Body of pancreas (tissue), 4 donors: ENCODE measurements at places on chromosomes 11 and 22. TPM values are rescaled to one million over a fixed set of nuclear protein-coding genes. Genes with fewer than 3 reads are reported as not detected.

- H3K4me3 ChIP-seq: no peak overlapping the region
- H3K4me1 ChIP-seq: no peaks in the 10 kb centered on the region
- no peak overlapping the region for H3K27ac ChIP-seq
- no peak for DNase-seq
- H3K36me3 ChIP-seq: no peaks in the 10 kb centered on the region
Measured at GRCh38 chr11:83115551-83115950, 41.4 kb upstream of the PCF11 start.

DNA sequence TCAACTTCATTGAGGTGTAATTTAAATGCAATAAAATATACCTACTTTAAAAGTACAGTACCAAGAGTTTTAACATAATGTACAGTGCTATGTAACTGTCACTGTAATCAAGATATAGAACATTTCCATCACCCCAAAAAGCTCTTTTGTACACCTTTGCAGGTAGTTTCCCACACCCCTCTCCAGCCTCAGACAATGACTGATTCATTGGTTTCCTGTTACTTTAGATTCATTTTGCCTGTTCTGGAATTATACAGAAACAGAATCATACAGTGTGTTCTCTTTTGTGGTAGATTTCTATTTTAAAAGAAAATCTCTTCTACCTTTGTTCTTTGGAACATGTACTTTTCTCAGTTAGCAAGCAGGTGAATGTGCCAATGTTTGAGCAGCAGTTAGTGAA, 38.2 kb downstream of the SHISA8 start:
- H3K4me3 ChIP-seq: no peak overlapping the region
- H3K36me3 ChIP-seq: peaks cover 28% of the 10 kb centered on the region
- H3K4me1 ChIP-seq: no peaks in the 10 kb centered on the region
- no peaks in the 10 kb centered on the region for H3K27me3 ChIP-seq

Gene CYP2D6
- 2.0 TPM for total RNA-seq

DNA sequence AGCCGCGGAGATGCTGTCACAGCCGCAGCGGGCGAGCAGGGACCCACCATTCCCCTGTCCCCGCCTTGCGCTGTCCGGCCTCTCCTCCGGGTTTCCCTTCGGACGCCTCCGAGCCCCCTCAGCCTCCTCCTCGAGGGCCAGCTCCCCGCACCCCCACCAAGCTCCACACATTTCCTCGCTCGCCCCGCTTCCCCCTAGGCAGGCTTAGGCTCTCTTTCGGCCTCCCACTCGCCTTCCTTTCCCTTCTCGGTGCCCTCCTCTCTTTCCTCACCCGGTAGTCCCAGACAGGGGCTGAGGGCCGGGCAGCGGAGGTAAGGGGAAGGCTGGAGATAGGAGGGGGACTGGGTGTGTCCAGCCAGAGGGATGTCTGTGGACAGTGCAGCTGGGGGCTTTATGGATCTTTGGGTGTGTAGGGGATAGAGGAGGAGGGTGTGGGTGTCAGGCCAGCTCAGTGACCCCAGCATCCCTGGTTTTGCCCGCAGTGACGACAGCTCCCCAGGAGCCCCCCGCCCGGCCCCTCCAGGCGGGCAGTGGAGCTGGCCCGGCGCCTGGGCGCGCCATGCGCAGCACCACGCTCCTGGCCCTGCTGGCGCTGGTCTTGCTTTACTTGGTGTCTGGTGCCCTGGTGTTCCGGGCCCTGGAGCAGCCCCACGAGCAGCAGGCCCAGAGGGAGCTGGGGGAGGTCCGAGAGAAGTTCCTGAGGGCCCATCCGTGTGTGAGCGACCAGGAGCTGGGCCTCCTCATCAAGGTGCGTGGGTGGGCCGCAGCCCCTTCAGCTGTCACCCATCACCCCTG, 1.6 kb downstream of the KCNK4 start:
- peaks cover 16% of the 10 kb centered on the region for H3K4me1 ChIP-seq
- H3K27ac ChIP-seq: no peak overlapping the region
- no peaks in the 10 kb centered on the region for H3K36me3 ChIP-seq

DNA sequence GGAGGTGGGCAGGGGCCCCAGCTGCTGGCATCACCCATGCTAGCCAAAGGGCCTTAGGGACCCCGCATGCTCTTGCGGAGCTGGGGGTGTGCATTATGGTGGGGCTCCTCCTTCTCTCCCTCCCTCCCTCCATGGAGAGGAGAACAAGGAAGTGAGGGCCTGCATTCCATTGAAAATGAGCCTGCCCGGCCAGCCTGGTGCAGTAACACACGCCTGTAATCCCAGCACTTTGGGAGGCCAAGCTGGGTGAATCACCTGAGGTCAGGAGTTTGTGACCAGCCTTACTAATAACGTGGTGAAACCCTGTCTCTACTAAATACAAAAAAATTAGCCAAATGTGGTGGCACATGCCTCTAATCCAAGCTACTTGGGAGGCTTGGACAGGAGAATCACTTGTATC, 22.4 kb downstream of the SNAP29 start:
- no peak overlapping the region for H3K4me3 ChIP-seq
- H3K27me3 ChIP-seq: no peaks in the 10 kb centered on the region

Gene MS4A6E
- total RNA-seq: not detected

Gene NPAS4
- total RNA-seq: not detected

DNA sequence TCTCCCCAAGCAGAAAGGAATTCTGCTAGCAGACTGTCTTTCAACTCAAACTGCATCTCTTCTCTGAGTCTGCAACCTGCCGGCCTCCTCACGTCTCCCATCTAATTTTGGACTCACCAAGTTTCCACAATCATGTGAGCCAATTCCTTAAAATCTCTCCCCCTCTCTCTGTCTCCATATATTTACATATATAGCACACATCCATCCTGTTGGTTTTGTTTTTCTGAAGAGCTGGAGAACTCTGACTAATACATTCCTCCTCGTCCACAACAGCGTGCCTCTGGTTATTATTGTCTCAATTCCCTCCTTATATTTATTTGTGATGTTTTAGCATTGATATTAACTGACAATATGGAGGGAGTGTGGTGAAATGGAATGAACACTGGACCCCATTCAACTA, 29.6 kb upstream of the FJX1 start:
- no peaks in the 10 kb centered on the region for H3K36me3 ChIP-seq
- H3K27ac ChIP-seq: no peak overlapping the region
- H3K27me3 ChIP-seq: no peaks in the 10 kb centered on the region

DNA sequence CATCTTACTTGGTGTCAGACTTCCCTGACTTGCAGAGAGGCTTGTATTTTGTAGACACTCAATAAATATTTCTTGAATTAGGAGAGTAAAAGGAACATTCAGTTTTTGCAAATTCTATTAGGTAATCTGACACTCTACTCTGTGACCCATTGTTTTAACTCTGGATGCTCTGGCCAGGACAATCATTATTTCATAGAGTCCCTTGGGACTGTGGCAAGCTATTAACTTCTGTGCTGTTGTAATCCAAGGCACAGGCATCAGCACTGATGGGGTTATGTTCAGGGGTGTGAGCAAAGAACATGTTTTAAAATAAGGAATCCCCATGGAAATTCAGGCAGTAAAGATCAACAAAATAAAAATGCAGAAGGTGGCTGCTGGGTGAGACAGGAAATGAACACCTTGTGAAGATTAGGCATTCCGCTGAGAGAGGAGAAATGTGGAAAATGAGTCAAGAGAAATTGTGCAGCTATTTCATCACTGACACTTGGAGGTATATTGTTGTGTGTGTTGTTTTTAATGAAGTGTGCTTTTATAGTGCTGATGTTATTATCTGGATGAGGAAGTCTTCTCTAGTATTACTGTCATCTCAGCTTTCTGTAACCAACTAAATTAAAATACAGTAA, 175.2 kb downstream of the WNT11 start:
- no peaks in the 10 kb centered on the region for H3K36me3 ChIP-seq
- H3K4me3 ChIP-seq: no peak overlapping the region
- H3K4me1 ChIP-seq: no peaks in the 10 kb centered on the region
- DNase-seq: no peak
- H3K27me3 ChIP-seq: no peaks in the 10 kb centered on the region

DNA sequence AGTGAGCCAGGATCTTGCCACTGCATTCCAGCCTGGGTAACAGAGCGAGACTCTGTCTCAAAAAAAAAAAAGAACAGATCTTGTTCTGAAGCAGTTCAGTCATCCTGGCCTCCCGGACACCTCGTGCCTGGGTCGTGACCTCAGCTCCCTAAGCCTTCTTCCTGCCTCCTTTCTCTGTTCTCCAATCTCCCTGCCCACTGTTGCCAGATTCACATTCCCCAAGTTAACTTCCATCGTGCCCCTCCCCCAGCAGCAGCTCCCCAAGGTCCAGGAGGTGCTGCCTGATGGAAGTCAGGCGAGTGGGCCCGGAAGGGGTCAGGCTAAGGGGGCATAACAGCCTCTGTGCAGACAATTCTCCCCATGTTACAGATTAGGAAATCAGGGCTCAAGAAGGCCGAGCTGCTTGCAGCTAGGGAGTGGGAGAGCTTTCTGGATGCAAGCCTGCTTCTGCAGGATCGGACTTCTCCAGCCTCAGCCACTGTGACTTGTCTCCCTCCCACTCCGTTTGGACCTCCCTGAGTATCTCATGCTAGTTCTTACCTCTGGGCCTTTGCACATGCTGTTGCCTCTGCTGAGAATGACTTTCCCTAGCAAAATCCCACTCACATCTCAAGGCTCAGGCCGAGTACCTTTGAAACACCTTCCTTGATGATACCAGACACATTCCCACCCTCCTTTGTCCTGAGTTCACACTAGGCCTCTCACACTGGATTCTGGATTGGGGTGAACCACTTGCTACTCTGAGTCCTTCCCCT, 14.3 kb upstream of the TMEM184B start:
- H3K36me3 ChIP-seq: peaks cover 3% of the 10 kb centered on the region
- H3K4me1 ChIP-seq: peaks cover 13% of the 10 kb centered on the region
- no peak overlapping the region for H3K27ac ChIP-seq
- H3K27me3 ChIP-seq: no peaks in the 10 kb centered on the region
- no peak for DNase-seq
- H3K4me3 ChIP-seq: no peak overlapping the region

GRCh38 chr11:126304457-126305075, 706 bp downstream of the DCPS start:
- peak overlapping the region; percentile 88 for H3K27ac ChIP-seq
- H3K4me1 ChIP-seq: peaks cover 19% of the 10 kb centered on the region
- peak overlapping the region; percentile 79 for H3K4me3 ChIP-seq
- DNase-seq: no peak
- H3K27me3 ChIP-seq: no peaks in the 10 kb centered on the region
- no peaks in the 10 kb centered on the region for H3K36me3 ChIP-seq

- H3K4me1 ChIP-seq: peaks cover 7% of the 10 kb centered on the region
- H3K36me3 ChIP-seq: no peaks in the 10 kb centered on the region
- no peak overlapping the region for H3K27ac ChIP-seq
- DNase-seq: no peak
- H3K4me3 ChIP-seq: no peak overlapping the region
- no peaks in the 10 kb centered on the region for H3K27me3 ChIP-seq
Measured at GRCh38 chr22:20156042-20156389, 5.2 kb upstream of the CCDC188 start.

GRCh38 chr11:15794361-15795150, 561.8 kb downstream of the SOX6 start:
- DNase-seq: no peak
- no peaks in the 10 kb centered on the region for H3K27me3 ChIP-seq
- H3K4me3 ChIP-seq: no peak overlapping the region
- H3K4me1 ChIP-seq: no peaks in the 10 kb centered on the region
- no peaks in the 10 kb centered on the region for H3K36me3 ChIP-seq

- no peaks in the 10 kb centered on the region for H3K27me3 ChIP-seq
- DNase-seq: no peak
- no peak overlapping the region for H3K27ac ChIP-seq
- H3K36me3 ChIP-seq: no peaks in the 10 kb centered on the region
- no peak overlapping the region for H3K4me3 ChIP-seq
Measured at GRCh38 chr11:132140056-132140455, 769.6 kb downstream of the NTM start.

GRCh38 chr11:76380159-76380976, 564 bp downstream of the THAP12 start:
- DNase-seq: no peak
- H3K4me3 ChIP-seq: peak overlapping the region; percentile 63
- peaks cover 80% of the 10 kb centered on the region for H3K4me1 ChIP-seq
- peak overlapping the region; percentile 93 for H3K27ac ChIP-seq

Gene OR52N2
- not detected for total RNA-seq

Gene OR52E8
- not detected for total RNA-seq

DNA sequence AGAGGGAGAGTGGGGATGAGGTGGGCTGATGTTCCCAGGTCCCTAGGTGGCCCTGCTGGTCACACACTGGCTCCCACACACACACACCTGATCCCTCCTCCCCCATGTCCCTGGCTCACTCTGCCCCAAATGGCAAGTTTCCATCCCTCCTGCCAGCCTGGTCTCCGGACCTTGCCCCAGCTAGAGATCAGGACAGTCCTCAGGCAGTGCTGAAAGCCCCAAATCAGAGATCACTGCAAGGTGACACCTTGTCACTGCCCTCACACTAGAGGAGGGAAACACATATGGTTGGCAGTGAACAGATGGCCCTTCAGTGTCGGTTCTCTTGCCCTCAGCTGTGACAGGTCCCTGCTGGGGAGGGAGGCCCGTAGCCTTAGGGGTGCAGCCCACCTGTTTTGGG, 7.6 kb downstream of the TMPRSS5 start:
- H3K27me3 ChIP-seq: no peaks in the 10 kb centered on the region
- H3K4me1 ChIP-seq: peaks cover 5% of the 10 kb centered on the region
- no peak for DNase-seq

Gene TNNT3
- not detected for total RNA-seq

DNA sequence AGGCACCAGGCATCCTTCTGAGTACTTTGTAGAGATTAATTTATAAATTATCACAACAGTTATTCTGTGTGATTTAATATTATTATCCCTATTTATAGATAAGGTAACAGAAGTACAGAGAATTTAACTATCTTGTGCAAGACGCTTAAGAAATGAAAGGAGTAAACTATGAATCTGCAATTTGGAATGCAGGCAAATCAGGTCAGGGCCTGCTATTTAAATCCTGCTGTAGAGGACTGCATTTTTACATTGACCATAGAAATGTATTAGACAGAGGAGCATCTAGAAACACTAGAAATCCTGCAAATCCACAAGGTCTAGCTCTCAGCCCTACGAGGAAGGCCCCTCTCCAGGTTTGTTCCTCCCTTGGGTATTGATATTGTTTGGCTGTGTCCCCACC, 336.2 kb downstream of the ETS1 start:
- no peak for DNase-seq
- no peaks in the 10 kb centered on the region for H3K36me3 ChIP-seq
- no peaks in the 10 kb centered on the region for H3K4me1 ChIP-seq
- no peaks in the 10 kb centered on the region for H3K27me3 ChIP-seq

GRCh38 chr22:49555526-49555925, 272.1 kb downstream of the BRD1 start:
- H3K4me3 ChIP-seq: no peak overlapping the region
- no peaks in the 10 kb centered on the region for H3K27me3 ChIP-seq
- no peak overlapping the region for H3K27ac ChIP-seq
- no peaks in the 10 kb centered on the region for H3K36me3 ChIP-seq
- DNase-seq: no peak

Gene BATF2
- 2.3 TPM for total RNA-seq

Gene GGT5
- 24.9 TPM for total RNA-seq

Gene ARHGAP42
- 4.7 TPM for total RNA-seq

DNA sequence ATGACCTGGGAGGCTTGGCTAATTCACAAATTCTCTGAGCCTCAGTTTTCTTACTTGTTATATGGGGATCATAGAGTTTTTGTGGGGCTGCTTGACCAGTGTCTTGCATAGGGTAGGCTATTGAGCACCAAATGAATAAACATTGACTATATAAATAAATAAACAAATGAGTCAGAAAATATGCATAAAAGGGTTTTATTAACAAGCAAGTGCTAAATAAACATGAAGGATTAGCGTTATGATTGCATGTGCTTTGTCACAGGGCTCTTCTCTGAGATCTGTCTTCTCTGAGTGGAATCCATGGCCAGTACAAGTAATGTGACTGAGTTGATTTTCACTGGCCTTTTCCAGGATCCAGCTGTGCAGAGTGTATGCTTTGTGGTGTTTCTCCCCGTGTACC, at the start of gene OR4B1:
Gene OR4B1 (plus strand): TSS at position 301 of the 400 bp plus-strand sequence. CDS start 0 bp downstream, at position 301.
- no peak within 1 kb of the TSS for H3K4me3 ChIP-seq
- no peaks in the 10 kb centered on the region for H3K27me3 ChIP-seq
- H3K36me3 ChIP-seq: no peaks in the 10 kb centered on the region
- no peaks in the 10 kb centered on the region for H3K4me1 ChIP-seq
- no peak for DNase-seq
- no peak within 1 kb of the TSS for H3K27ac ChIP-seq

Gene SCGB1D2
- total RNA-seq: not detected
